ENCODE measurements at places on chromosomes 11 and 22. TPM values are rescaled to one million over a fixed set of nuclear protein-coding genes. Genes with fewer than 3 reads are reported as not detected.

Gene RAPSN
- total RNA-seq = 0.10 TPM

Gene WEE1
- 37.8 TPM for total RNA-seq

Gene C22orf42
- not detected for total RNA-seq

Gene NNMT
- 2,593 TPM for total RNA-seq

Gene OR4C6
- total RNA-seq = not detected

Gene FOLR2
- not detected for total RNA-seq

Gene SWAP70
- total RNA-seq = 29.2 TPM

Gene OR52A1
- not detected for total RNA-seq

Gene FGF3
- total RNA-seq = not detected

Gene GNB1L
- total RNA-seq = 7.3 TPM

Gene TMEM123
- total RNA-seq = 332 TPM

Gene RELT
- total RNA-seq = 4.4 TPM

Gene OR8G5
- not detected for total RNA-seq

Gene DDX25
- total RNA-seq = 0.10 TPM

Gene GLYAT
- 3.6 TPM for total RNA-seq

Gene OR10D3
- not detected for total RNA-seq

Data from renal cortical epithelial cell (primary cell).